ENCODE measurements at places on chromosomes 13 and 19.

DNA sequence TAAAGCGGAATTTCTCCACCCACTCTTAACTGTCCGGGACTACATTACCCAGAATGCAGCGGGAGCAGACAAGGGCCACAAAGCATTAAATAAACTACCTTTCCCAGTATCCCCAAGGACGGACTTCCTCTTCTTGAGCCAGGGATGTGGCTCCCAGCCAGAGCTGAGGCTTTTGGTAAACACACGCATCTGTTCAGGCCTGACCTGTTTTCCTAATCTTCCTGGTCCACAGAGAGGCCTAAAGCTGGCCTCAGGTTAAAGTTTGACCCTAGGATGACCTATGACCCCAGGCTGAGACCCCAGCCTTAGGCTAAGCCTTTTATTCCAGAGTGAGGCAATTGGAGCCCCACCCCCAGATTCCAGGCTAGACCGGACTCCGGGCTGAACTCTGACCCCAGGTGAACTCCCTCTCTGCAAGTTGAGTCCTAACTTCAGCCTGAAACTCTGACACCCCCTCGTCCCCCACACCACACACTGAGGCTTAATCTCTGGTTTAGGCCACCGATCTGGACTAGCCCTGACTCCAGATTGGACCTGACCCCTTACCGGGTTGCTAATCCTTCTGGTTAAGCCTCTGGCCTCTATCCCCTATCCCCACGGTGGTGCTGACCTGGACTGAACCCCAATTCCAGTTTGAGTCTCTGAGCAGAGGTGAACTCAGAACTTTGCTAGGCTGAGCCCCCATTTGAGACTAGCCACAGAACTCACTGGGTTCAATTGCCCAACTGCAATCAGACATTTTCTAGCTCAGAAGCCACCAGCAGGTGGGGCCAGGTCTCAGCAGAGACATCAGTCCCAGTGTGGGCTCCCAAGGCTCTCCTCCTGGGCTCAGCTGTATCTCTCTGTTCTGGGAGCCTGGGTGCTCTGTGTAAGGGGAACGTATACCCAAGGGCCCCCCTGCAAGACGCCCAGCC is 750 bp upstream of the GPR108 start:
- DNase-seq, result peak; percentile 81

- DNase-seq, result no peak
Measured at GRCh38 chr13:19645000-19645399, 11.5 kb downstream of the MPHOSPH8 start.

DNA sequence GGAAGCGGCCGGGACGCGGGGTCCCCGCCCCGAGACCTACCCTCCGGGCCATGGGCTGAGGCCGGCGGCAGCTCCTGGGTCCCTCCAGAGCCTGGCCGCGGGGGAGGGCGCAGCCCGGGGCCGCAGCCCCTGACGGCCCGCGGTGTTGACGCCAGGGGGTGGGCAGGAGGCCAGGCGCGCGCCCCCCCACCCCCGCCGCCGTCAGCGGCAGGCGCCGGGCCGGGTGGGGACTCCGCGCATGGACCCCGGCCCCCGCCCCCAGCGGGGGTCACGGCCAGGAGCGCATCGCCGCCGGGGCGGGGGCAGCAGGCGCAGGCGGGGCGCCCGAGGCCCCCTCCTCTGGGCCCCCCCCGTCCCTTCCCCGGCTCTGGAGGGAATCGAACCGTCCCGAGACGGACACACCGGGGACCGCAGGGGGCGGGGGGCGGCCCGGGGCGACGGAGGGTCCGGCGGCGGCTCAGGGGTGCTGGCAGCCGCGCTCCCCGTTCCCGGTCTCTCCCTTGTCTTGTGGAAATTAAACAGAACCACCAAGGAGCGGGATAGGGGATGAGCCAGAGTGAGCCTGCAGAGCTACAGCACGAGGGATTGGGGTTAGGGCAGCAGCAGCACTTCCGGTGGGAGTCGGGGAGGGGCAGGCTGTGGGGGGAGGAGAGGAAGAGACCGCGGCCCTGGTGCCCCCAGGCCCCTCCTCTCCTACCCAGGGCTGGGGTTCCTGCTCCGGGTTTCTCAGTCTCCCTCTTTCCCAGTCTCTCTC is at the start of gene MEIS3:
Gene MEIS3, minus strand, starts transcription at position 498 of the 754 bp plus-strand sequence. Its CDS starts 446 bp downstream, at position 52.
- DNase-seq, result no peak

DNA sequence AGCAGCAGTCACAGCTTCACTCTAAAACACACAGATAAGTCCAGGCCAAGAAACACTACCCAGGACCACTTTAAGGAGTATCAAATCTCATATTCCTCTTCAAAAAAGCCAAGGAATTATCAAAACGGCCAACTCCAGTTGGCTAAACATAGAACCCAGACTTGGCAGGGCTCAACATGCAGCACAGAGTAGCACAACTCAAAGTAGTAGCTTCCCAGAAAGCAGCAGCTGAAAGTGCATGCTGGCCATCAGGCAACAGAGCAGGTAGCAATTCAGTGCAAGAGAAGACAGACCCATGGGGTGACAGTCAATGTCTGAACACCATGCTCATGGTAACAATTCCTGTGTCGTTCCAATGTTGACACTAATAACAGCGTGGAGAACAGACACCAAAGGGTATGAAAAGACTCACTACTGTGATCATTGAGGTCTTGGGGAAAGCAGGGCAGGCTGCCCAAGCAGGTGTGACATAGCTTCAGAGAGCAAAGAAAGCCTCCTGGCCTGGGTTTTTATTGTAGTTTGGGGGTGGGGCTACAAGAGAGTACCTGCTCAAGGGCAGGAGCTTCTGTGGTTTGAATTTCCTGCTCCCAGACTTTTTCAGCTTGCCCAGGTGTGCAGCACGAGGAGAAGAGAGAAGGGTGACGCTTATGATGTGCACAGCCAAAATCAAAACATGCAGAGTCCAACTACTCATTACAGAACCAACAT is 6.2 kb downstream of the ZNF709 start:
- DNase-seq, result no peak

GRCh38 chr19:48511800-48512503 is at the start of gene LMTK3:
LMTK3 (minus strand) TSS chr19:48511835; CDS start chr19:48511576, 259 bp downstream.
- DNase-seq, result peak; percentile 86

GRCh38 chr19:3697671-3698385 is 2.4 kb downstream of the PIP5K1C start:
- DNase-seq, result no peak

DNA sequence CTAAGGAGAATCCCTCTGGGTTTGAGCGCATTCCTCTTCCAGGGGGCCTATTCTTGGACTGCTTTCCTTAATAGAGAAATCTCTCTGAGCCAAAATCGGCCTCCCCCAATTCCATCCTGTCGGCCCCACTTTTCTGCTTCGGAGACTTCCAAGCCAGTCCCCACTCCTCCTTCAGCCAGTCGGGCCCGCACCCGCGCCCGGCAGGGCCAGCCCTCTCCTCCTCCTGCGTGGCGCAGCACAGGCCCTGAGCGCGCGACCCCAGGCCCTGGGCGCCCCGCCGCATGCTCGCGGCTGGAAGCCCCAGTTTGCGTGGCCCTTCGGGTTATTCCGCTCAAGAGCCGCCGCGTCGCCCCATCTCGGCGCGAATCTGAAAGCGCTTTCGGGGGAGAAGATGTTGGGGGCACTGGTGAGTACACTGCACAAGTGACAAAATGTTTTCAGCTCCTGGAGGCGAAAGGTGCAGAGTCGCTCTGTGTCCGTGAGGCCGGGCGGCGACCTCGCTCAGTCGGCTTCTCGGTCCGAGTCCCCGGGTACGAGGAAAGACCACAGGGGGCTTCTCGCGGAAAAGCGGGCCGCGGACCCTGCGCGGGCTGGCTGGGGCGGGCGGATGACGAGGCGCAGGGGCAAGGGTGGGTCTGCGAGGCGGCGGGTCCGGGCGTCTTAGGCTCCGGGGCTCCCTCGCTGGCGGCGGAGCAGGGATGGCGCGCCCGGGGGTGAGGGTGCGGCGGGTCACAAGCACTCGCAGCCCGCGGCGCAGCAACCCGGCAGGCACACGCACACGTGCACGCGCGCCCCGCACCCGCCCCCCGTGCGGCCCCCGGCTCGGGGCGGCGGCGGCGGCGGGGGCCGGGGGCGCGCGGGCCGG is at the start of gene IL17D:
Gene IL17D, plus strand, starts transcription at position 785 of the 865 bp plus-strand sequence. CDS start 303 bp downstream, outside the sequence.
- peak; percentile 29 for DNase-seq
